ENCODE measurements at places on chromosomes 13 and 19.
A peak's percentile ranks its signal among the peaks of the same experiment; 100 is the strongest.

DNA sequence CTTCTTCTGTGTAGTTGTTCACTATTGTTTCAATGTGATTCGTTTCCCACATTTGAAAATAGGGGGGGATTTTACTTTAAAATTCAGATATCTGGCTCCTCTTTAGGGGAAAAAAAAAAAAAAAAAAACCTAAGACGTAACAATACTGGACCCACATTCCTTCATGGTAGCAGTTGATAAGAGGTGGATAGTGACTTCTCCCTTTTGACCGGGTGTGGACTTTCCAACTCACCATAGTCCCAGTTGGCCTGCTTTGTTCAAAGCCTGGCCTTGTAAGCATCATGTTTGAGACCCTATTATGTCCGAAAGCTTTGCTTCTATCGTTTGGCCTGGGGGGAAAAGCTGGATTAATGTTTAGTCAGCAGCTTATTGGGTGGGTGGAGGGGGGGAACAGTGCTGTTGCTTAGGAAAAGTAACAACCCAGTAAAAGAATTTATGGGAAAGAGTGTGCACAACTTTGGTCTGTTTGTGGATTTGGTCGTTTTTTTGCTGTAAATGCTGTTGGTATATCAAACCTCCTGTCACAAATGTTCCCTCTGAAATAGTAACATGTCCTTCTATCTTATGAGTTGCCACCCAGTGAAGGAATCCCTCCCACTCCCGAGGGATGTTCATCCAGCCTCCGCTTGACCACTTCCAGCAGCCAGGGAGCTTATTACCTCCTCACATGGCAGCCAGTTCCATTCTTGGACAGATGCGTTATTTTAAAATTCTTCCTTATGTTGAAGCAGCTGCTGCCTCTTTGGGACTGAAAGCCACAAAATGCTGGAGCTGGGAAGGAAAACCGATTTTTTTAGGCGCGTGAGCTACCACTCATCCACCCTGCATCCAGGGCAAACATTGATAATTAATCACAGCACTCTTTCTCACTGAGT is 10.4 kb downstream of the SAMD4B start:
- H3K36me3 ChIP-seq = peaks cover 93% of the 10 kb centered on the region
- no peak for DNase-seq
- H3K4me1 ChIP-seq = peaks cover 5% of the 10 kb centered on the region
- no peaks in the 10 kb centered on the region for H3K27me3 ChIP-seq
- no peak overlapping the region for H3K4me3 ChIP-seq

- 0 out of 2 replicates have a peak, but pooled peaks cover 2% of the 10 kb centered on the region for H3K27me3 ChIP-seq
- H3K36me3 ChIP-seq = peaks cover 15% of the 10 kb centered on the region
- no peak overlapping the region for H3K27ac ChIP-seq
- no peaks in the 10 kb centered on the region for H3K4me1 ChIP-seq
- no peak for DNase-seq
- no peak overlapping the region for H3K4me3 ChIP-seq
Measured at GRCh38 chr19:36547001-36547732, 19.1 kb upstream of the ZNF260 start.

GRCh38 chr13:110236831-110237261 is 70.1 kb downstream of the COL4A1 start:
- H3K36me3 ChIP-seq = peaks cover 10% of the 10 kb centered on the region
- H3K4me1 ChIP-seq = peaks cover 54% of the 10 kb centered on the region
- no peak overlapping the region for H3K27ac ChIP-seq
- DNase-seq = peak; percentile 49
- no peaks in the 10 kb centered on the region for H3K27me3 ChIP-seq
- no peak overlapping the region for H3K4me3 ChIP-seq

- H3K27ac ChIP-seq = no peak overlapping the region
- no peak overlapping the region for H3K4me3 ChIP-seq
- no peaks in the 10 kb centered on the region for H3K4me1 ChIP-seq
- H3K36me3 ChIP-seq = no peaks in the 10 kb centered on the region
- no peaks in the 10 kb centered on the region for H3K27me3 ChIP-seq
Measured at GRCh38 chr13:88376760-88377388, 705.7 kb downstream of the SLITRK5 start.

DNA sequence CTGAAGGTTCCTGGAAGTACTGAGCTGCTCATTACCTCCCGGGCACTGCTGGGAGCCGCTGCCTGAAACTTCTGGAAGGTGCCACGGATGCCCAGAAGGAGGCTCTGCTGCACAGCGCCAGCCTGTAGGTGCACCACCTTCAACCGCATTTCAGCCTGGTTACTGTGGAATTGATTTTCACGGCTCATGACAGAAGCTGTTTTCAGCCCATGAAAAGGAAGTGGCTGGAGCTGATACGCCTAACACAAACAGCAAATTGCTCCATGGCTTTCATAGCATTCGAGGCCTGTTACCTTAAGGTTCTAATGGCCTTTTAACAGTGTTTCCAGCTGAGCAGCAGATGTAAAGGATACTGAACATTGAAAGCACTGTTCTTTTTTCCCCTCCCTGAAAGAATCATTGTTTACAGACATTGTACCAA is 22.0 kb downstream of the GPC6 start:
- no peaks in the 10 kb centered on the region for H3K36me3 ChIP-seq
- DNase-seq = no peak
- peaks cover 24% of the 10 kb centered on the region for H3K4me1 ChIP-seq
- H3K4me3 ChIP-seq = no peak overlapping the region
- peak overlapping the region; percentile 50 for H3K27ac ChIP-seq

GRCh38 chr19:17778251-17778967 is 16.5 kb upstream of the B3GNT3 start:
- no peaks in the 10 kb centered on the region for H3K36me3 ChIP-seq
- H3K4me3 ChIP-seq = no peak overlapping the region
- DNase-seq = no peak
- H3K27ac ChIP-seq = no peak overlapping the region
- no peaks in the 10 kb centered on the region for H3K4me1 ChIP-seq
- 0 out of 2 replicates have a peak, but pooled peaks cover 2% of the 10 kb centered on the region for H3K27me3 ChIP-seq

- H3K4me1 ChIP-seq = 0 out of 2 replicates have a peak, but pooled peaks cover 3% of the 10 kb centered on the region
- no peak overlapping the region for H3K4me3 ChIP-seq
- no peaks in the 10 kb centered on the region for H3K27me3 ChIP-seq
- no peaks in the 10 kb centered on the region for H3K36me3 ChIP-seq
- H3K27ac ChIP-seq = no peak overlapping the region
Measured at GRCh38 chr13:25988661-25989060, 63.2 kb downstream of the SHISA2 start.

DNA sequence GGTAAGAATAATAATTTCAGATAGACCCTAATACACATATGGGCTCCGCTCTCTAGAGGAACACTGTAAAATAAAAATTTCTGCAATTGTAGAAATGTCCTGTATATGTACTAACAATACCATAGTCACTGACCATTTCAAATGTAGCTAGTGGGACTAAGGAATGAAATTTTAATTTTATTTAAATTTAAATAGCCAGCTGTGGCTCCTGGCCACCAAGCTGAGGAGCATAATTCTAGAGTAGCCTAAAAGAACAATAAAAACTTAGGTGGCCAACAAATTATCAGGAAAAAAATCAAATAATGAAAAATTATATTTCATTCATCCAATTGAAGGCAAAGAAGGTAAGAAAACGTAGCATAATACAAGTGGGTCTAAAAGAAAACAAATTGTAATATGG is 240.9 kb upstream of the MIR17HG start:
- DNase-seq = no peak
- H3K4me3 ChIP-seq = no peak overlapping the region
- no peak overlapping the region for H3K27ac ChIP-seq
- H3K4me1 ChIP-seq = no peaks in the 10 kb centered on the region
- no peaks in the 10 kb centered on the region for H3K27me3 ChIP-seq

DNA sequence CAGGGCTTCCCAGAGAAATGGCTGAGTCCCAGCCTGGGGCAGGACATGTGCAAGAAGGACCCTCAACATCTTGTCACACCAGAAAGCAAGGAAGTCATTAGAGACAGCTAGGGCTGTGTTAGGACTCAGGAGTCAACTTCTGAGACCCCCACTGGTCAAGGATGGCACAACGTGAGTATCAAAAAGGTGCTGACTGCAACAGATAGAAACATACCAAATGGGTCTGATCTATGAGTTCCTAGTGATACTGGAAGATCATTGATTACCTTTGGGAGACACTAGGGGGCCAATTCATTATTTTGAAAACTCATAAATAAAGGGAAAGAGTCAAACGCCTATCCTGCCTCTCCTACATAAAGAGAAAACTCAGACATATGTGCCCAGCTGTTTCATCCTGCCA is 73.5 kb upstream of the GJB6 start:
- no peak overlapping the region for H3K27ac ChIP-seq
- H3K4me1 ChIP-seq = peaks cover 15% of the 10 kb centered on the region
- H3K36me3 ChIP-seq = no peaks in the 10 kb centered on the region
- H3K4me3 ChIP-seq = no peak overlapping the region
- no peak for DNase-seq

DNA sequence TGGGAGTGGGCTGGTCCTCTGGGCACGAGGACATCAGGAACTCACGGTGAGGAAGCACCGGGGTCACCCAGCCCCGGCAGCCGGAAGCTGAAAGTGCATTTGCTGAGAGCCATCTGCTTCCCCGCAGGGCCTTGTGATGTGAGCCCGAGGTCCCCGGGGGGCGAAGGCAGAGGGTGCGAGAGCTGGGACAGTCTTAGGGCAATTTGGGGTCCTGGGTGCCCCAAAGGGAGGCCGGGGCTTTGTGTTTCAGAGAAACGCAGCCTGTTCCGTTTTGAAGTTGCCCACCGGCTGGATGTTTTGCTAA is 4.8 kb downstream of the F2RL3 start:
- H3K4me1 ChIP-seq = peaks cover 18% of the 10 kb centered on the region
- H3K4me3 ChIP-seq = no peak overlapping the region
- no peaks in the 10 kb centered on the region for H3K36me3 ChIP-seq
- no peaks in the 10 kb centered on the region for H3K27me3 ChIP-seq
- DNase-seq = no peak
- H3K27ac ChIP-seq = no peak overlapping the region

DNA sequence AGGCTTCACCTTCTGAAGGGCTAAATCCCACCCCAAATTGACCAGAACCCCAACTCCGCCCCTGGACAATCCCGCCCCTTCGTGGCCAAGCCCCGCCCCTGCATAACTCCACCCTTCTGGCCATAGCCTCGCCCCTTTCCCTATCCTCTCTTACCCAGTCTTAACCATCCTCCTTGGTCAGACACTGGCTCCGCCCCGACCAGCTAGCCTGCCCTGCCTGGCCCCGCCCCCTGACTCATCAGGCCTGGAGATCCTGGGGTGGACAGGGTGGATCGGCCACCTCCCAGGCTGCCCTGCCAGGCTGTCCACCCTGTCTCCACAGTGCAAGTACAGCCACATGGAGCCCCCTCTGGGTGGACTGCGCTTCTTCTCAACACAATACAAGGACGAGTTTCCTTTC is 8.0 kb upstream of the ZNF358 start:
- 0 out of 2 replicates have a peak, but pooled peaks cover 4% of the 10 kb centered on the region for H3K4me1 ChIP-seq
- no peak overlapping the region for H3K27ac ChIP-seq
- no peak overlapping the region for H3K4me3 ChIP-seq
- peaks cover 2% of the 10 kb centered on the region for H3K27me3 ChIP-seq

- peaks cover 7% of the 10 kb centered on the region for H3K4me1 ChIP-seq
- H3K27me3 ChIP-seq = no peaks in the 10 kb centered on the region
- no peak for DNase-seq
- H3K27ac ChIP-seq = no peak overlapping the region
- peaks cover 27% of the 10 kb centered on the region for H3K36me3 ChIP-seq
Measured at GRCh38 chr19:39968789-39969188, 2.2 kb upstream of the PSMC4 start.

DNA sequence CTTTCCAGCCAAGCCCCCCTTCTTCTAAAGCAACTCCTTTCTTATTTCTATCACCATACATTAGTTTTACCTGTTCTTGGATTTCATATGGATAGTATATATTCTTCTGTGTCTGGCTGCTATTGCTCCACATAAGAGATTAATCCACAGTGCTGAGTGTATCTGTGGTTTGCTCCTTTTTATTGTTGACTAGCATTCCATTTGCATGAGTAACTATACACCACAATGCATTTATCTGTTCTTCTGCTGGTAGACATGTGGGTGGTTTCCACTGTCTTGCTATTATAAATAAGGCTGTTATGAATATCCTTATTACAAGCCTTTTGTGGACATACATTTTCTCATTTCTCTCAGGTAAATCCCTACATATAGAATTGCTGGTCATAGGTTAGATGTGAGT is 138.2 kb downstream of the SLC7A1 start:
- no peaks in the 10 kb centered on the region for H3K27me3 ChIP-seq
- no peak for DNase-seq
- H3K27ac ChIP-seq = peak overlapping the region; percentile 46
- H3K4me1 ChIP-seq = peaks cover 26% of the 10 kb centered on the region
- H3K36me3 ChIP-seq = no peaks in the 10 kb centered on the region

DNA sequence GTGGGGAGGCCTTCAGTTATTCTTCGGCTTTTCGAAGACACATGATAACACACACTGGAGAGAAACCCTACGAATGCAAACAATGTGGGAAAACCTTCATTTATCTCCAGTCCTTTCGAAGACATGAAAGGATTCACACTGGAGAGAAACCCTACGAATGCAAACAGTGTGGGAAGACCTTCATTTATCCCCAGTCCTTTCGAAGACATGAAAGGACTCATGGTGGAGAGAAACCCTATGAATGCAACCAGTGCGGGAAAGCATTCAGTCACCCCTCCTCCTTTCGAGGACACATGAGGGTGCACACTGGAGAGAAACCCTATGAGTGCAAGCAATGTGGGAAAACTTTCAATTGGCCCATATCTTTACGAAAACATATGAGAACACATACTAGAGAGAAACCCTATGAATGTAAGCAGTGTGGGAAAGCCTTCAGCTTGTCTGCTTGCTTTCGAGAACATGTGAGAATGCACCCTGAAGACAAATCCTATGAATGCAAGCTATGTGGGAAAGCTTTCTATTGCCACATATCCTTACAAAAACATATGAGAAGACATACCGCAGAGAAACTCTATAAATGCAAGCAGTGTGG is 11.8 kb downstream of the ZNF555 start:
- H3K36me3 ChIP-seq = peaks cover 47% of the 10 kb centered on the region
- no peak overlapping the region for H3K4me3 ChIP-seq
- no peak for DNase-seq
- no peak overlapping the region for H3K27ac ChIP-seq

- DNase-seq = no peak
- H3K4me1 ChIP-seq = no peaks in the 10 kb centered on the region
- H3K4me3 ChIP-seq = no peak overlapping the region
- peaks cover 3% of the 10 kb centered on the region for H3K27me3 ChIP-seq
- no peaks in the 10 kb centered on the region for H3K36me3 ChIP-seq
- H3K27ac ChIP-seq = no peak overlapping the region
Measured at GRCh38 chr13:81048026-81048461, 707.1 kb upstream of the SPRY2 start.

- no peak within 1 kb of the TSS for H3K4me3 ChIP-seq
- no peaks in the 10 kb centered on the region for H3K27me3 ChIP-seq
- DNase-seq = no peak
- H3K36me3 ChIP-seq = no peaks in the 10 kb centered on the region
Measured at GRCh38 chr13:30905932-30906383, at the start of gene MEDAG. TSS of gene MEDAG (plus strand) at chr13:30906271. CDS start at chr13:30906516, 245 bp downstream.

- no peaks in the 10 kb centered on the region for H3K27me3 ChIP-seq
- no peak for DNase-seq
- no peaks in the 10 kb centered on the region for H3K4me1 ChIP-seq
- no peak overlapping the region for H3K4me3 ChIP-seq
Measured at GRCh38 chr13:92676246-92676645, 550.4 kb upstream of the GPC6 start.

DNA sequence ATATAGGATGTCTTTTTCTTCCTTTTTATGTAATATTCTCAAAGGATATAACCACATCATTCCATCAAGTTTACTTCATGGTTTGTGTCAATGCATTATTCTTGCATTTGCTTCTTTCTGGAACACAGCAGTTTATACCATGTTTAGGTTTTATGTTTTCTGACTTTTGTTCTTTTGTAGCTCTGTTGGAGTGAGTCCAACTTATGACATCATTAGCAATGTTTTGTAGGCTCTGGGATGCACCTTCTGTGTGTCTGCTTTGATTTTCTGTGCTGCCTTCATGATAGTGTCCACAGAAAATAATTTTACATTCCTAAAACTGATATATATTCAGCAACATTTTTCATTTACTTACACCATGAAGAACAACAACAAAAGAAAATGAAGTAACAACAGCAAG is 68.9 kb downstream of the SHISA2 start:
- no peaks in the 10 kb centered on the region for H3K36me3 ChIP-seq
- H3K27me3 ChIP-seq = no peaks in the 10 kb centered on the region
- no peak overlapping the region for H3K27ac ChIP-seq

Measured in SJSA1 (cell line).